ENCODE measurements at places on chromosomes 2 and 18.

DNA sequence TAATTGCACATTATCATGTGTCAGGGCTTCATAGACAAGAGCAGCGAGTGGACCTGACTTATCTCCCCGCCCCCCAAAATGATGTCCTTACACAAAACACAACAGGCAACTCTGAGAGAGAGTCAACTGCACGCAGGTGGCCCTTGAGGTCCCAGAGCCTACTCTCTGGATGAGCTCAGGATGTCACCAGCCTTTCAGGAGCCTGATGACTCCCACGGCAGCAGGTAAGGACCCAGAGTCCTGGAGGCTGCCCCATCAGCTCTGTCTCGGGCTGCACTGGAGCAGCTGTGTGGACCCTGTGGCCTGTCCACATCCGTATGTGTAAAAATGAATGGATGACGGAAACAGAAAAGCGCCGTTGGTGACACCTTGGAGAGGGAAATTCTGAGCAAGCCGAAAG, 130.9 kb downstream of the HDAC4 start:
- DNase-seq = no peak

GRCh38 chr18:9575558-9575957, 38.8 kb downstream of the PPP4R1 start:
- DNase-seq = peak; percentile 84

DNA sequence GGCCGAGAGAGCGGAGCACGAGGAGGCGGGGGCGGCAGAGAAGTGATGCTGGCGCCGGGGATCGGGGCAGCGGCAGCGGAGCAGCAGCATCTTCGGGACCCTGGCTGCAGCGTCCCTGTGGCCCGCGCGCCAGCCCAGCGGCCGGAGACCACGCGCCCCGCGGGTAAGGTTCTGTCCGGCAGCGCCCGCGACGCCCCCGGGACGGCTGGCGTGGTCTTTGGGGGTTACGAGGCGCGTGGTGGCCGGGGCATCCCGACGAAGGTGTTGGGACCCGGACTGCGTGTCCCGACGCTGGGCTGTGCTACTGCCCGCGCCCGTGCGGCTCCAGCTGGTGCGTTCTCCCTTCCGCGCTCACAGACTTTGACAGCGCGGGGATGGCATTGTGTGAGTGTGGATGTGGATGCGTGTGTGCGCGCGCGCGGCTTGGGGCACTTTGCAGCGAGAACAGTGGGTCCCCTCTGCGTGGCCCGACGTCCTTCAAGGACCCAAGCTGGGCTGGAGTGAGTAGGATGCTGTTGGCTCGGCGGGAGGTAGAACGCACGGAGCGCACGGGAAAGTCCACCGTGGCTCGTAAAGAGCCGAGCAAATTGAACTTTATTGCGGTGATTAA, 405.0 kb downstream of the XIRP2 start:
- DNase-seq = no peak

- DNase-seq = no peak
These were observed 6.3 kb downstream of the MSGN1 start for GRCh38 chr2:17822445-17823117.

- peak; percentile 63 for DNase-seq
These were observed 196.9 kb upstream of the CWC22 start for GRCh38 chr2:180203972-180204371.

- peak; percentile 83 for DNase-seq
These were observed 273.5 kb downstream of the CDH20 start for GRCh38 chr18:61606759-61607158.

Data from NCI-H226 (cell line).